Pancreas (tissue), 10 donors: ENCODE measurements at places on chromosomes 7 and 10. TPM values are rescaled to one million over a fixed set of nuclear protein-coding genes. Genes with fewer than 3 reads are reported as not detected.

- no peak for DNase-seq
Measured at GRCh38 chr10:100085596-100085995, 3.9 kb upstream of the CPN1 start.

DNA sequence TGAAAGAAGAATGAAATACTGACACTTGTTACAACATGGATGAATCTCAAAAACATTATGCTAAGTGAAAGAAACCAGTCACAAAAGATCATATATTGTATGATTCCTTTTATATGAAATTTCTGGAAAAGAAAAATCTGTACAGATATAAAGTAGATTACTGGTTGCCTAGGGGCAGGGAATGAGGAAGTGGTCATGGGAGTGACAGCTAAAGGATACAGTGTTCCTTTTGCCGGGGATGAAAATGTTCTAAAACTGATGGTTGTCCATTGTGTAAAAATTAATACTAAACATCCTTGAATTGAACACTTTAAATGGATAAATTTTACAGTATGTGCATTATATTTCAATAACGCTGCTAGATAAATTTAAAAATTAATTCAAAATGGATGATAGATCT is 25.1 kb downstream of the ALOX5 start:
- DNase-seq = no peak

GRCh38 chr10:30396698-30397097 is 37.3 kb upstream of the MAP3K8 start:
- DNase-seq = no peak

DNA sequence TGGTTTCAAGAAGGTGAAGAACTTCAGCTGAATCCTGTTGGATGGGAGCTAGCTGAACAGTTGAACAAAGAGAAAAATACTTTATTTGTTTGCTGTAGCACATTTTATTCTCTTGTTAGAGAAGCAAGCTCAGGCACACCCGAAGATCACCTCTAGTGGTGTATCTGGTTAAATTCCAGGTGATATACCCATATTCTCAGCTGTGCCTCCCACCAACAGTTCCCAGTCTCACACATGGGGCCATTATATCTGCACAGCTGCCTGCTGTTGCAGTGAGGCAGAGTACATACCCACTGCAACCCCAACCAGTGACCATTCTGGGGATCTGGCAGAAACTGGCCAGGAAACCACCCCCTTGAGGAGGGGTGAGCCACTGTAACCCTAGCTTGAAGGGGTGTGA is 9.2 kb downstream of the BTAF1 start:
- no peak for DNase-seq

DNA sequence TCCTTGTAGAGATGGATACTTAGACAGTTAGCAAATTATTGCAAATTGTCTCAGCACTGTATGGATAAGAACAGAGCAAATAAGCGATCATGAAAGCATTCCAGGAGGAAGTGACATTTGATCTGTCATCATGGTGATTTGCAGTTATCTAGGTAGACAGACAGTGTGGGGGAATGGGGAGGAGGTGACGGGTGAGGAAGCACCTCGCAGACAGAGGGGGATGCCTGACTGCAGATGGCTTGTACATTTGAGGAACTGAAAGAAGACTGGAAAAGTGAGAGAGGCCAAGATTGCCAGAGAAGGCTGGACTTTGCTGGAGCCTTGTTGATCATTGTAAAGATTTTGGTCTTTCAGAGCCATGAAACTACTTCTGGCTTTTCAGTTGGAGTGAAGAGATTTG is 318.2 kb upstream of the CELF2 start:
- DNase-seq = no peak

DNA sequence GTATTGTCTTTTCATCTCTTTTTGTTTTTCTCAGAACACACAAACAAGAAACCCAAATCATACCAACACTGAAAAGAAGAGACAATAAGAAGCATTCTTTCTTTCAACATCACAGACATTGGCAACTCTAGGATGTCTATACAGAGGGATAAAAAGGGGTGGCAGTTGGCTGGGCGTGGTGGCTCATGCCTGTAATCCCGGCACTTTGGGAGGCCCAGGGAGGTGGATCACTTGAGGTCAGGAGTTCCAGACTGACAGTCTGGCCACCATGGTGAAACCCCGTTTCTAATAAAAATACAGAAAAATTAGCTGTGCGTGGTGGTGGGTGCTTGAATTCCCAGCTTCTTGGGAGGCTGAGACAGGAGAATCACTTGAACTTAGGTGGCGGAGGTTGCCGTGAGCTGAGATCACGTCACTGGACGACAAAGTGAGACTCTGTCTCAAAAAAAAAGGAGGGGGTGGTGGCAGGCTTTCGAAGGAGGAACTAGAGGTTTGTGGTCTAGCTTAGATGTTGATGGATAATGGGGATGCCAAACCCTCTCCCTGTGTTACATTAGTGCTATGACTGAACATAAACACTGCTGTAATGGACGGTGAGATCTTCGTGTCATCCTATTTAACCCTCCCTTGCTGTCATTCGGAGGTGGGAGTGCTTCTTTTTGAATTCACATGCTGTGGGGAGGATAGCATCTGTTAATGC is 9.4 kb downstream of the CNNM2 start:
- no peak for DNase-seq

GRCh38 chr7:115971506-115971905 is 59.1 kb downstream of the TFEC start:
- DNase-seq = no peak

DNA sequence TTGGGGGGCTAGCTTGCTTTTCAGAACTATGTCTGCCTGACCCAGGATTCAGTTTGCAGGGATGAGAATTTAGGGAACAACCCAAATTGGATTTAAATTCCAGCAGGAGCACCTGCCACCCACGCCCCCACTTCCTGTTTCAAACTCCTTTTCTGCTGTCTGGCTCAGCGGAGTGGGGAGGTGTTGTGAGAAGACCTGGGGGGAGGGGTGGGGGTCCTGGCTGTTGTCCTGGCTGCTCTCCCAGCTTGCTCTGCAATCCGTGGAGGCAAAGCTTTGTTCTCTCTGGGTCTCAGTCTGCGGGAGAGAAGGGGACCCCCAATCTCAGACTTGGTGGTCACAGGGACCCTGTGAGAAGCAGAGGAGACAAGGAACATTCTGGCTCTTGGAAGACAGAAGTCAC is 799 bp downstream of the KCNK18 start:
- DNase-seq = no peak

- DNase-seq = peak; percentile 80
Measured at GRCh38 chr10:79116801-79117723, 48.3 kb downstream of the ZMIZ1 start.

DNA sequence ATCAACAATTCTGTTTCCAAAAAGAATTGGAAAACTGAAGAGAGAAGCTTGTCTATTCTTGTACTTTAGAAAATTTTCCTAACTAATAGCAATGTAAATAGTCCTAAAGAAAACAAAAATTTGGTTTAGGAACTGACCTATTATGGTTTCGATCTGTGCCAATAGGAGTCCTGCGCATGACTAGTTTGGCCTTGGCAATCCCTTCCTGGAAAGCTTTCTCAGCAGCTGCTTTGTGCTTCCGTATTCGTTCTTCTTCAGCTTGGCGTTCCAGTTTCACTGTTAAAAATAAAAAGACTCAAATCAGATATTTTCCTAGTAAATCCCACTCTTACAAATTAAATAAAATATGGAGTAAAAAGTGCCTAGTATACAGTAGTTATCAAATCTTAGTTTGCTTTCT is 36.6 kb downstream of the FZD9 start:
- DNase-seq = no peak

DNA sequence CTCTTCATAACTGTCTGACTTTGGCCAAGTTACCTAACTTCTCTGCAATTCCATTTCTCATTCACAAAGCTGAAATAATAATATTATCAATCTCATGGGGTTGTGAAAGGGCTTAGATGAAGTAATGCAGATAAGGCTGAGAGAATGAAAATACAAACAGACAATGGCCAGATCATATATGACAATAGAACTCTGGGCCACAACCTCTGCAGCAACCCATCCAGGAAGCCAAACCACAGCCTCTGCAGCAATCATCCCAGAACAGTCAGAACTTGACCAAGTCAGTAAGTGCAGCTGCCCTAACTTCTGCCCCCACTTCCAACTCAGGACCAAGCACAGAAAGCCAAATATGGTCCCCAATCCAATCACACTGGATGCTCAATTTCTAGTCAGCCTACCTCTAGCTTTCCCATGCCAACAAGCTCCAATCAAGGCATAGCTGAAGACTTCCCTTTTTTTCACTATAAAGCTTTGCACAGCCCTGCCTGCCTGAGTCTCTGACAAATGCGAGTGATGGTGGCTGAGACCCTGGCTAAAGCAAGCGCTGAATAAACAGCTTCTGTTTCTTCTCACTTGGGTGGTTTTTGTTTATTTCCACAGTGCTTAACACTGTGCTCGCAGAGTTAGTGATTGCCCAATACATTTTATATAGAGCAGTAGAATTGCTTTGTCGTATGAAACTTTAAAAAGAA is 34.8 kb upstream of the TNPO3 start:
- DNase-seq = no peak

DNA sequence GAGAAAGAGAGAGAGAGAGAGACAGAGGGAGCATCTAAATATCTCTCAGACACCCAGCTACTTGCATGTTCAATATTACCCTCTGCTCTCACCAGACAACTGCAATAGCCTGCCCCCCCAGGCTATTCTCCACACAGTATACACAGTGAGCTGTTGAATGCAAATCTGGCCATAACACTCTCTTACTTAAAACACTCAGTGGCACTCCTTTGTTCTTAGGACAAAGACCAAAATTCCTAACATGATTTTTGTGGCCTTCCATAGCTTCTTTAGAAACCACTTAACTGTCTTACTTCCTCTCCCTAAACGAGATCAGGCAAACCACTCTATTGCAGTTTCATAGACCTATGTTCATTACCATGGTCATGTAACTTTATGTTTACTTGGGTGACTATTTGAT is 903.6 kb upstream of the AUTS2 start:
- no peak for DNase-seq

- no peak for DNase-seq
Measured at GRCh38 chr7:20374399-20374798, 43.7 kb downstream of the ITGB8 start.

DNA sequence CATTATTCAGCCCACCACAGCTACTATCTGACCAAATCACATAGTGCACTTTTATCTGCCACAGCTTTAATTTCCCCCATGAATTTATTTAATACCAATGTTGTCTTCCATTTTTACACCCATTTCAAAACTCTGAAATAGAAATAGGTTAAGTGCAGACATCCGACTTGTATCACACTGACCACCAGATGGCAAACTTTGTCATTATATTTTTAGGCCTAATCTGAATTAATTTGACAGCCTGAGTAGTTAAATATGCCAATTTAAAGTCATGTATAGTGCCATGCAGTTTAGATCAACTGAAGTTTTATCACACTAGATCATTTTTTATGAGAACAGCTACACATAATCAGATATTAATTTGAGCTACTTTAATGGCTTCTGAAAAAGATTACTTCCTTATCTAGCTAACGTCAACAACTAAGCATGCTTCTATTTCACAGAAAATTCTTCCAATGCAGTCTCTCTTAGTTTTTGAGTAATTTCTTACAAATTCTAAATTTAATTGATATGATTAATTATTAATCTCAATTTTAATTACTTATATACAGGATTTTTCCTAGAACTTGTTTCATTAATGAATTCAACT is 566.4 kb downstream of the GFRA1 start:
- DNase-seq = no peak

- DNase-seq = no peak
Measured at GRCh38 chr7:41924796-41925195, 221.9 kb upstream of the INHBA start.

DNA sequence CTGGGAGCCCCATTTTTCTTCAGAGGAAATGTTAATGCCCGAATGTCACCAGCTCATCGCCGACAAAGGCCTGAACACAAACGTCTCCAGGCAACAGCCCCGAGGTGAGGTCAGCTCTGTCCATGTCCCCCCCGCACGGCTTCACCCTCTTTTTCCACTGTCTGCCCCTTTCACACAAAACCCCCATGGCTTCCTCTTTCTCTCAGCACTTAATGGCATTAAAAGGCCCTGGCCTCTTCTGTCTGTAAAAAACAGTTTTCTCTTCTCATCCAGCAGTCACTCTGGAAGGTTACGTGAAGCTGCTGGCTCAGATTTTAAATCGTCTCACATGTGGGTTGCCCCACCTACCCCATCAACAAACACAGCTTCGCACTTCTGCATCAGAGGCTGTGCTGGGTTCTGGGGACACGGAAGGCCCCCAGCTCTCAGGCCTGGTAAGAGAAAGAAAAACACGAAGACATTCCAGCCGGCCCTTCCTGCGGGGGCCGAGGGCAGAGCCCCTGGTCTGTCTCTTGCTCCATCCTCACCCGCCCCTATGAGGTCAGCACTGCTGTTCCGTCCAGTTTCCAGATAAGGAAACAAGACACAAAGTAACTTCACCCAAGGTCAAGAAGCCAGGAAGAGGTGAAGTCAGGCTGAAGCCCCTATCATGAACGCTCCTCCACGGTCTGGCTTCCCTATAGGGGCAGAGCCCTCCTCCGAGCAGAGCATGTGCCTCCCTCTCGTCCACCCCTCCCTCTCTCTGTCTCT is 91.1 kb upstream of the PDGFA start:
- no peak for DNase-seq

DNA sequence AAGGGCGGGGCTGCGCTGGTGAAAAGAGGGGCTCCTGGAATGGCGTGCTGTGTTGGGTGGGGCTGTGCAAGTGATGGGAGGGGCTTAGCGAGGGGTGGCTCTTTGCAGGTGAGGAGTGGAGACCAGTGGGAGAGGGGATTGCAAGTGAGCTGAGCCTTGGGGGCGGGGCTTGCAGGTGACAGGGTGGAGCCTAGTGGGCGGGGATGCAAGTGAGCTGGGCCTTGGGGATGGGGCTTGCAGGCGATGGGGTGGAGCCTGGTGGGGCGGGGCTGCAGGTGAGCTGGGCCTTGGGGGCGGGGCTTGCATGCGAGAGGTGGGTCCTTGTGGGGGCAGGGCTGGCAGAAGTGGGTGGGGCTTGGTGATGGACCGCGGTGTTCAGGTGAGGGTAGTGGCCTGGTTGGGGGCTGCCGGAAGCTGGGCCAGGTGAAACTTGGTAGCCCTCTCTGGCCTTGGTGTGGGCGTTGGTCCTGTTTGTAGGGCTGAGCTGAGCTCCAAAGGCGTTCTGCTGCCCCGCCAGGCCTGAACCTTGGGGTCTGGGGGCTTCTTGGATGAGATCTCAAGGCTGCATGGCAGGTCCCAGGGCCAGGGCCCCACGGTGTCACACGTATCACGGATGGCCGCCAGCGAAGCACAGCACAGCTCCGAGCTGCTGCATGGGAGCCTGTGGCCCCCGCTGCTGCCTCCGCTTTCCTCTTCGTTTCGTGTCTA is 743 bp upstream of the PITRM1 start:
- DNase-seq = peak; percentile 97

- DNase-seq = no peak
Measured at GRCh38 chr7:90889644-90890043, 293.5 kb downstream of the CDK14 start.

Gene SUN3
- total RNA-seq = not detected

Gene PRPF18
- 8.5 TPM for total RNA-seq

Gene WNT2
- total RNA-seq = 0.12 TPM

Gene SLC18A3
- total RNA-seq = not detected

Gene SLC16A12
- total RNA-seq = 38.2 TPM

Gene CABCOCO1
- not detected for total RNA-seq

Gene HTR7
- total RNA-seq = 0.09 TPM

Gene TMEM26
- total RNA-seq = not detected

Gene AGR3
- total RNA-seq = 3.7 TPM

Gene PRF1
- 0.51 TPM for total RNA-seq

Gene AKR1C2
- 9.2 TPM for total RNA-seq

Gene ZNF365
- 0.22 TPM for total RNA-seq

Gene CYP2C18
- 0.52 TPM for total RNA-seq

Gene TUBB8
- total RNA-seq = not detected

Gene ASIC3
- 0.60 TPM for total RNA-seq
